ENCODE measurements at places on chromosomes 1 and 21.

DNA sequence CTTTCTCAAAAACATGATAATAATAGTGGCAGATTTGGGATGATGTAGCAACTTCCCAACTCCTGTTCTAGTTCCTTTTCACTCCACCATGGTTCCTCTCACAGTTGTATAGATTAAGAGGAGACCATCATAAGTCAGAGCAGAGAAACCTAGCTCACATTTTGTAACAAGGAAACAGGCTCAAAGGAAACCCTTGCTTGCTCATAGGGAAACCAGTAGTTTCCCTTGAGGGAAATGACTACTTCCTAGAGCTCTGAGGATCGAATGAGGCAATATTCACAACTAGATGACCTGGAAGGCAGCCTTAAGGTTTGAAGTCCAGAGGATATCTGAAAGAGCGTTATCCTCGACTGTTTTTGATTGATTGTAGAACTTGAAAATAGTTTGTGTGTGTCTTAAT lies 76.1 kb upstream of the C8B start:
- DNase-seq, result no peak

- no peak for DNase-seq
Observed at GRCh38 chr1:82836213-82836972, 1035.7 kb downstream of the ADGRL2 start.

DNA sequence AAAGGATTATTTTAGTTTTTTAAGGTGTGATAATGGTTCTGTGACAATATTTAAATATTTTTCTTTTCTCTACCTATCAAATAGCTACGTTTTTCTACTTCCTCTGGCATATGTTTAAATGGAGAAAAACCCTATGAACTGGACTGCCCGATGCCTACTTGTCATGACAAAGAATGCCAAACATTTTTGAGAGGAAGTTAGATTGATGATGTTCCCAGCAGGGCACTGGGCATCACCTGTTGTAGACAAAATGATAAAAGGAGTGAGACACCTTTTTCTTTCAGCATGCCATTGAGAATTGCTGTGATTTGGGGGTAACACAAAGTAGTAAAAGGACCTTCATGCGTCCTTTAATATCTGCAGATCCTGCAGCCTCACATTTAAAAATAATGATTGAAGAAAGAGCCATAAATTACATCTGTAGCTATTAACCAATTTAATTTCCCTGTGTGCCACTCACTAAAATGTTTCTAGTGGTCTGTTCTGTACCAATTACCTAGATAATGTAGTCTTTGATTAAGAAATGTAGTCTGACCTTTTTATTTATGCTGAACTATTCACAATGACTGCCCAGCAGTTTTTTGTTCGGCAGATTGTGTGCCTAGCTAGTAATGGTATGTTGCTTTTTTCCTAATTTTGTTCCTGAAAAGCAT lies 47.6 kb downstream of the RPL5 start:
- no peak for DNase-seq

GRCh38 chr1:72324451-72324850 lies 42.1 kb upstream of the NEGR1 start:
- no peak for DNase-seq

DNA sequence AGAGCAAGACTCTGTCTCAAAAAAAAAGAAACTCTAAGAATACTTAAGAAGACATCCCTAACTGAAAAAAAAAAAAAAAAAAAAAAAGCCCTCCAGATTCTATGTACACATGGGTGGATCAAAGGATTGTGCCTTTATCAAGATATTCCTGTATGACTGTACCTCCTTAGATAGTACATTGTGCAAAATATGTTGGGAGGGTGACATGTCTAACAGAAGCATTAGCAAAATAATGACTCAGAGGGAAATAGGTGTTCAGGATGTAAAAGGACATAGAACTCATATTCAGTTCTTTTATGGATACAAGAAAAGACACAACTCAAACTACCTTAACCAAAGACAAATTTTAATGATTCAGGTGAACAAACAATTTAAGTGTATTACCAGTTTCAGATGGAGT lies 269.8 kb upstream of the KAZN start:
- no peak for DNase-seq

DNA sequence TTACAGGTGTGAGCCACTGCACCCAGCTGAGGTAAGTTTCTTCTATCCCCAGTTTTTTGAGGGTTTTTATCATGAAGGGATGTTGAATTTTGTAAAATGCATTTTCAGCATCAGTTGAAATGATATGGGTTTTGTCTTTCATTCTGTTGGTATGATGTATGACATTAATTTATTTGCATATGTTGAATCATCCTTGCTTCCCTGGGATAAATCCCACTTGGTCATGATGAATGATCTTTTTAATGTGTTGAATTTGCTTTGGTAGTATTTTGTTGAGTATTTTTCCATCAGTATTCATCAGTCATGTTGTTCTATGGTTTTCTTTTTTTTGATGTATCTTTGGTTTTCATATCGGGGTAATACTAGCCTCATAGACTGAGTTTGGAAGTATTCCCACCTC lies 141.0 kb downstream of the RPS6KC1 start:
- DNase-seq, result no peak

DNA sequence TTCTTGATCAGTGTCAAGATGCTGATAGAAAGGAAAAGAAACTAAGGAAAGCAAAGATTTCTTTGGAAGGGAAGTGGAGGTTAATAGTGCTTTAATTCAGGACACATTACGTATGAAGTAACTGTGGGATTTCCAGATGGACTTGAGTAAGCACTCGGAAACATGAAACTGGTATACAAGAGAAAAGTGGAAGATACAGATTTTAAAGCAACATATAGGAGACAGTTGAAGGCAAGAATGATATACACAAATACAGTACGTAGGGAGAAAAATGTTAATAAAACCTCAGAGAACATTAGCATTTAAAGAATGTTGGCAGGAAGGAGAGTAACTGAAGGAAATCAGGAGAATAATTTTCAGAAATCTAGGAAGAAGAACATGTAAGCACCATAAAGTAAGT lies 730.9 kb upstream of the ADGRL2 start:
- DNase-seq, result no peak

DNA sequence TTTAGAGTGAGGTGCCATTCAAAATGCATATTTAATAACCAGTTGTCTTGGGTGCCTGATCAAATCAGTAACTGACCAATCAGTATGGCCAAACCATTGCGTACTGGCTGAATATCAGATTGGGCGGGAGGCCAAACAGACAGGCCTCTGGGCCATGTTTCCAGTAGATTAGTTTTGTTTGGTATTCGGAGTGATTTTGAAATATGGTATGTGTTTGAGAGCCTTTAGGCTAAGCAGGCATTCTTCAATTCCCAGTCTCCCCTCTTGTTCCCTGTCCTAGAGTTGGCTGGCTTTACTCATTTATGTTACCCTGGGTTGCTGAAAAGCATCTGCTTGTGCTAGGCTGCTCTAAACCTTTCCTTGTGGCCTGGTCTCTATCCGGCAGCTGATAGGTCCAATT lies 80.1 kb downstream of the BACH1 start:
- DNase-seq, result no peak

DNA sequence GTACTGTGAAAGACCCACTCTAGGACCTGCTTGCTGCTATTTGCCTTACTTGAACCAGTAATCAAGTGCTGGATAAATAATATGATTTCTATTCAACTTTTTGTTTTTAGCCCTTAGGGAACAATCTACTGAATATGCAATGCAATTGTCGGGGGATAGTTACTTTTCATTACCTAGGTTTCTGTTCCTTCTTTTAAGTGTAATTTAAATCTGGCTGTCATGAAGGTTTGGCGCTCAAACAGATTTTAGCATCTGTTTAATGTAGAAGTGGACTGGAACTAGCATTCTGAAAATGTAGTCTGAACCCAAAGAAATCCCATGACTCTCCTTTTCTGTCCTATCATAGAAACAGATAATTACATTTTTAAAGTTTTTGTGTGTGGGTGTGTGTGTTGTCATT lies 4.8 kb downstream of the MGST3 start:
- no peak for DNase-seq

DNA sequence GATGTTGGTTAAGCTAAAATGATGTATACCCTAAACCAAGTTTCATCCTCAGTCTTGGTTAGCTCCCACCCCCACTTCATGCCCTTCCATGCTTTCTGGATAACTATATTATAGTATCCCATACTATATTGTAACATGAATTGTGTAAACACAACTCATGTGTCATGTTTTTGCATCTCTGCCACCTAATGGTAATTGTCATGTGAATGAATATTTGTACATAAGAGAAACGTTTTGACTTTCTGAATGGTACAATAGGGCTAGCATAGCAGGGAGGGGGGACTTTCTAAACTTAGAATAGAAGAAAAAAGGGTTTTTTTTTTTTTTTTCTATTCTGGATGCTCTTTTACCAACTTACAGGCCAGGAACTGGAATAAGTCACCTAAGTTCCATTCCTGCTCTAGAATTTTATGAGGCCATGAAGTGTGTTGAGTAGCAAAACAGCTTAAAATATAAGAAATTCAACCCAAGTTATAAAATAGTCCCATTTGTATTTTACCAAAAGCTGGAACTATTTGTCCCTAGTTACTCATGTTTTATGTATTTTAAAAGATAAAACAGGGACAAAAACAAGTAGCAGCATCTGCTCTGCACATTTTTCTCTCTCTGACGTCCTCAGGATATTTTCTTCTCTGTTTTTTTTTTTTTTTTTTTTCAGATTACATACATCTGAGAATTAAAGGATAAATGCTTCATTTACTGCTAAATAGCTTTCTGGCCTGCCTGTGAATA lies 77.4 kb downstream of the HLX start:
- no peak for DNase-seq

GRCh38 chr1:9942939-9943788 lies at the start of the genes LZIC and NMNAT1:
TSS of gene LZIC (minus strand) at chr1:9943391. CDS start at chr1:9936619, 6,772 bp downstream.
TSS of gene NMNAT1 (plus strand) at chr1:9943475. CDS start at chr1:9972074, 28,599 bp downstream.
- DNase-seq, result peak; percentile 63

GRCh38 chr1:76158126-76158525 lies 83.6 kb downstream of the ST6GALNAC3 start:
- no peak for DNase-seq

DNA sequence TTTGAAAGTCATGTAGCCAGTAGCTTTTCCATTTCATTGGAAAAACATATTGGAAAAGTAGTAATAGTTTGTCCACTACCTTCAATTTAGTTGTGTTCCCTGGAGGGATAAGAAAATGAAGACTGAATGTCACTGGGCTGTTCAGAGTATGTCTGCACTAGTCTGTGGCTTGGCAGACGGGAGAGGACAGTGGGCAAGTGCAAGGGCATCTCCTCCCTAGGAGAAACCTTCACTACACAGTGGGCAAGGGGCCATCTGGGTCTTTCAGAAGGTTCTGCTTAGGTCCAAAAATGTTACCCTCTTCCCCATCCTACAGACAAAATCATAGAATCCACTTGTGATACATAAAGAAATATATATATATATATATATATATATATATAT lies 118.1 kb downstream of the C1orf21 start:
- no peak for DNase-seq

DNA sequence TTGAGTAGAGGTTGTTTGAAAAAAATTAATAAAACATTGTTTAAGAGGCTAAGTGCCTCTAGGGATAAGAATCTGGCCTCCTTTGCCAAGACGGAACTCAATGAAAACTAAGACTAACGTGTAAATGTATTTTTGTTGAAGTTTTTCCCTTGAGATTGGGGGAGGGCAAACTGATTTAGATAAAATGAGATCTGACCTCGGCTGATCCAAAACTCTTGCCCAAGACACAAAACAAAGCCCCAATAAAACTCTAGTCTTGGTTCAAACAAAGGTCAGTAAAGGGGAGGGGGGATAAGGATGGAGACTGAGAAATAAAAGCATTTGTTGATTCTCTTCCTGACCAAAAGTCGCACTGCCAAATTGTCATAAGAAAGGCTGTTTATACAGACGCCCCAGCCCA lies 134.8 kb upstream of the DPT start:
- DNase-seq, result no peak

DNA sequence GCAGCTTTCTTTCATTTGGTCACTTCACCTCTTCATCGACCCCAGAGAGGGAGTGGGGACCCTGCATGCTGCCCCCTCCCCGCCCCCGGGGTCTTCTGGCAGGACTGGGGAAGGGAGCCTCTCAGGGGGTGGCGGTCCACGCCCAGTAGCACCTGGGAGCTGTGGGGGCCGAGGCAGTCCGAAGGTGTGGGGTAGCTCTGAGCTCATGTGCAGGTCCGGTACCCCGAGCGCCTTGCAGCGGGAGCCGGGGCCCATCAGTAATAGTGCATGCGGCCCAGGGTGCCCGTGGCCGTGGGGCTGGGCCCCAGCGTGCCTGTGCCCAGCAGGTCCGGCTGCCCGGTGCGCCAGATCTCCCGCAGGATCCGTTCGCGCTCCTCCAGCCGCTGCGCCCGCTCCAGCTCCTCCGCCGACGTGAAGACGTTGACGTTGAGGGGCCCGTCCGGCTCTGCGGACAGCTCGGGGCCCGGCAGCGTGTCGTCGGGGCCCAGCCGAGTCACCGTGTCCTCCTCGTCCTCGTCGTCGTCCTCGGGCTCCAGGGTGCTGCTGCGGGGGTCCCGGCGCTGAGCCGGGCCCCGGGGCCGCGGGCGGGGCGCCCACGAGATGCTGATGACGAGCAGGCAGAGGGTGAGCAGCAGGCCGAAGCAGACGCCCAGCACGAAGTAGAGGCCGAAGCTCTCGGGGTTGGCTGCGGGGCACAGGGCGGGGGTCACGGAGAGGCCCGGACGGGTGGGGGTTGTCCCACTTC lies 1.2 kb downstream of the EVA1B start:
- no peak for DNase-seq

GRCh38 chr1:180631194-180631765 lies 542 bp upstream of the XPR1 start:
- DNase-seq, result no peak

DNA sequence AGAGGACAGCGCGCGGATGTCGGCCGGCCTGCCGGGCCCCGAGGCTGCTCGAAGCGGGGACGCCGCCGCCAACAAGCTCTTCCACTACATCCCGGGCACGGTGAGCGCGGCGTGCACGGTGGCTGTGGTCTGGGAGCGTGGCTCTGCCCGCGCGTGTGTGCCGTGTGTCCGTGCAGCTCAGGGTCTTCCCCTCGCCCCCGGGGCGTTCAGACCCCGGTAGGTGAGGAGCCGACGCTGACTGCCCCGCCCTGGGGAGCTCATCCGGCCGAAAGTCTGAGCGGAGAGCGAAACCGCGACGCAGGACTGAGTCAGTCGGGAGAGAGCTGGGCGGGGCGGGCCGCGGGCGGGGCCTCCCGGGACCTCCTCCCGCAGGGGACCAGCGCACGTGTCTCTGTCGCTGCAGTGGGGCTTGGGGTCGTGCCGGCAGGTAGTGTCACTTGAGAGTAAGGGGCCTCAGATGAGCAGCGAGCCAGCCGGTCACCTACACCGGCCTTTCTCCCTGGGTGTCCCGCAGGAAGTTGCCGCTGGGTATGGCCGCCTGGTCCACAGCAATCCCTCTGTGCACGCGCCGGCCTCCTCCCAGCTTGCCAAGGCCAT lies 520 bp downstream of the PLEKHN1 start:
- DNase-seq, result no peak

DNA sequence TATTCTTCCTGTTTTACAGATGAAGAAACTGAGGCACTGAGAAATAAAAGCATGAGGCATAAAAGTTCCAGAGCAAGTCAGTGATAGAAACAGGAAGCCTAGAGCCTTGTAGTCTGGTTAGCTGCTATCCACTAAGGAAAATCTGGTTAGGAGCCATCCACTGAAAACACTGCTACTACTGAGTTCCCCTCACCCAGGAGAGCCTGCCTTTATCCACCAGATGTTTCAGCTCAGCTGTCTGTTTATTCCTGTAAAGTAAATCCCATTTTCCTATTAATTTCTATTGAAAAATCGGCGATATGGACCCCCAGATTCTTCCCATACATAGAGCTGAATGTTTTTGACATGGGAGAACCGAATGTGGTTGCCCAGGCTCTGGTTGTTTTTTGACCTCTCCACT lies 63.7 kb upstream of the LMO4 start:
- DNase-seq, result no peak

GRCh38 chr21:26710155-26710554 lies 135.1 kb downstream of the ADAMTS1 start:
- DNase-seq, result no peak

Data from thoracic aorta (tissue), 2 donors.